Fibroblast of lung (primary cell): ENCODE measurements at places on chromosomes 1 and 21. TPM values are rescaled to one million over a fixed set of nuclear protein-coding genes. Genes with fewer than 3 reads are reported as not detected.

- no peak for DNase-seq
Observed at GRCh38 chr1:100359139-100359538, 6.8 kb downstream of the CDC14A start.

- DNase-seq, result peak; percentile 59
Observed at GRCh38 chr1:4755301-4755845, 101.0 kb downstream of the AJAP1 start.

GRCh38 chr1:225277445-225277844 lies 150.4 kb downstream of the LBR start:
- DNase-seq, result no peak

GRCh38 chr1:160748878-160749269 lies 9.8 kb downstream of the SLAMF7 start:
- DNase-seq, result no peak

Gene ST6GALNAC3
- 0.21 and 0.34 TPM in 2 replicates for polyA plus RNA-seq
